ENCODE measurements at places on chromosomes 4 and X.

- DNase-seq: no peak
Measured at GRCh38 chr4:161704040-161704439, 459.8 kb downstream of the FSTL5 start.

- DNase-seq: peak; percentile 41
Measured at GRCh38 chrX:3815896-3816664, 102.6 kb upstream of the PRKX start.

DNA sequence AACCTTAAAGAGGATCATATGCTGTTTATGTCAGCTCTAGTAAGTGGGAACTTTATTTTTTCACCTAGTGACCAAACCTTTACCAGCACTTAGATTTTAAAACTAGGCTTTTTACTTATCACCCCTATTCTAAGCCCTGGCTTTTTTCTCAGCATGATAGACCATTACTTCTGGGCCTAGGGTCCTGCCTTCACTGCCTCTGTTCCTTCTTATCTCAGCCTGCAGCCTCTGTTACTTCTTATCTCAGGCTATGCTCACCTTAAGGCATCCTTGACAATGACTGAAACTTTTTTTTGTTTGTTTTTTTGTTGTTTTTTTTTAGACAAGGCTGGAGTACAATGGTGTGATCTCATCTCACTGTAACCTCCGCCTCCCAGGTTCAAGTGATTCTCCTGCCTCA is 59.6 kb downstream of the TMEM154 start:
- DNase-seq: no peak

DNA sequence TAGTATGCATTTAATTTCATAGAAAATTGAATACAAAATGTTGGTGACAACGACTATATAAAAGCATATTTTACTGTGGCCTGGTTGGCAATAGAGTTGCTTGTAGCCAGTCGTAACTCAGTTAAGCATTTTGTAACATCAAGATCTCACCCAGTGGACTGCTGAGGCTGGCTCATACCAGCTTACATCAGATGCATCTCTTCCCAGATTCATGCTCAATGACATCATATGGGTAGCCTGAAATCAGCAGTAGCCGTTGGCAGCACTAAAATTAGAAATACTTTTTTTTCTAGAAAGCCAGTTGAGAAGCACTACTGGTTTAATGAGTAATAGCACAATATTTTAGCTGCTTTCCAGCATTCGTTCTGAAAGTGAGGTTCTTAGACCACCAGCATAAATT is 341.2 kb downstream of the TECRL start:
- DNase-seq: no peak

DNA sequence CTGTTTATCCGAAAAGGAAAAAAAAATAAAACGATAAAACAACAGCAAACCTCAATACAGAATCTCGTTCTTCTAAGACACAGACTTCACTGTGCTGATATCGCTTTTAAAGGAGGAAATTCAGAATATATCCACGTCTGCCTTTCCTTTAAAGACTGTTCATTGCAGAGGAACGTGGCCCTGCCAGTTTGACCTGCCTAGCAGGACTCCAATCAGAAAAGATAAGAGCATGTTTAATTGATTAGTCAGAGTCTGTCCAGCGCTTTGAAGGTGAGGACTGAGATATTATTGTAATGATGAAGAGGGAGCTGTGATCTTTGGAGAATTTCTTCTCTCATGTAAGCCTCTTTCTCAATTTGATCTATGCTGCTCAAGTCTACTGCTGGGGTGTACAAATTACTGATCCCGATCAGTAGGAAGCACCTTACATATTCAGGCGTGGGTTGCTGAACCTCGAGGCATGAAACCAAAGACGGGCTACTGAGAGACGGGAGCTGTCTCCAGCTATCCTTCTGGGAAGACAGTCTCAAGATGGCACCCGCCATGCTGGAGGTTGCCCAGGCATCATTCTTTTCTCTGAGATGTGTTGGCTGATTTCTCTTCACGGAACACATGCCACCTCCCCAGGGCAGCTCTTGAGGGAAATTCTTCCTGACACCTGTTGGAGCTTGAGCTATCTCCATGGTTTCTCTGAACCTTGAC is 146.1 kb downstream of the SHOX start:
- no peak for DNase-seq

DNA sequence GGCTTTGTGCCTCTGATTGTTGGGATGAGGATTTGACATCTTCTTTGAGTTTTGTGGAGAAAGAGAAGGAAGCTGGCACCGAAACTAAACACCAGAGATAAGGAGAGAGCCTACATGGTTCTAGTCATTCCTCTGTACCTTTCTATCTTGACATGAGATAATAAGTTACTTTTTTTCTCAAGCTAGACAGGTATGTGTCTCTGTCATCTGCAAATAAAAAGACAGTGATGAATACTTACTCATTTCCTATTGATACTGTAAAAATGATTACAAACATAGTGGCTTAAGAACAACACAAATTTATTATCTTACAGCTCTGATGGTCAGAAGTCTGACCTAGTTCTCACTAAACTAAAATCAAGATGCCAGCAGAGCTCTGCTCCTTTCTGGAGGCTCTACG is 1391.2 kb downstream of the STIM2 start:
- DNase-seq: no peak

DNA sequence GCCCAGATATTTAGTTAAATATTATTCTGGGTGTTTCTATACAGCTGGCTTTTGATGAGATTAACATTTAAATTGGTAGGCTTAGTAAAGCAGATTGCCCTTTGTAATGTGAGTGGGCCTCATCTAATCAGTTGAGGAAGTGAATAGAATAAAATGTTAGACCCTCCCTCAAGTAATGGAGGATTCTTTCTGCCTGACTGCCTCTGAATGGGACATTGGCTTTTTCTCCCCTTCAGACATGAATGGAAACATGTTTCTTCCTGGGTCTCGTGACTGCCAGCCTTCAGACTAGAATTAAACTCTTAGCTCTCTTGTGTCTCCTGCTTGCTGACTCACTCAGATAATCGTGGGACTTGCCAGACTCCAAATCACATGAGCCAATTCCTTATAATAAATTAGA is 266.7 kb downstream of the INPP4B start:
- DNase-seq: no peak

DNA sequence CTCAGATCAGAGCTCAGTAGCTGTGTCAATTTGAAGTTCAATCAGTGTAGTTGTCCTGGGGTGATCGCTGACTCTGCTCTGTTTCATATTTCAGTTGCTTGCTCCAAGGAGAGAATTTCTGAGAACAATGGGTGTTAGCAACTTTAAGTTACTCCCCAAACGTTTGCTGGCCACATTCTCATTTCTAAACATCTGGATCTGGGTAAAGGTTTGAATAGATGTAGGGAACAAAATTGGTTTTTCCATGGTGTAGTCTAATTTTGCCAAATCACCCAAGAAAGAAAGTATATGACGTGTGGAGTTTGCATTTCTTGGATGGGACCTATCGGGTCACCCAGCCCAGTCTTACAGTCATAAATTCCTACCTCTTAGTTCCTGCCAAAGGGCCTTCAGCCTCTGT is 103.7 kb downstream of the AKAP4 start:
- DNase-seq: no peak

GRCh38 chr4:21276046-21276445 is 575.8 kb downstream of the PACRGL start:
- DNase-seq: no peak

DNA sequence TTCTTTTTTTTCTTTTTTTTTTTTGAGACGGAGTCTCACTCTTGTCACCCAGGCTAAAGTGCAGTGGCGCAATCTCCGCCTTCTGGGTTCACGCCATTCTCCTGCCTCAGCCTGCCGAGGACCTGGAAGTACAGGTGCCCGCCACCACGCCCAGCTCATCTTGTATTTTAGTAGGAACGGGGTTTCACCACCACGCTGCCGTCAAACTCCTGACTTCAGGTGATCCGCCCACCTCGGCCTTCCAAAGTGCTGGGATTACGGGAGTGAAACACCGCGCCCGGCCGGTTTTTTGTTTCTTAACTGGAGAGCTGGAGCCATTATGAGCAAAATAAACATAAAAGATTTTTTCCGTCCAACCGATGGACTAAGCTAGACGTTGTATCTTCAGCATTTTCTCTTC is 1.9 kb upstream of the WDR17 start:
- no peak for DNase-seq

DNA sequence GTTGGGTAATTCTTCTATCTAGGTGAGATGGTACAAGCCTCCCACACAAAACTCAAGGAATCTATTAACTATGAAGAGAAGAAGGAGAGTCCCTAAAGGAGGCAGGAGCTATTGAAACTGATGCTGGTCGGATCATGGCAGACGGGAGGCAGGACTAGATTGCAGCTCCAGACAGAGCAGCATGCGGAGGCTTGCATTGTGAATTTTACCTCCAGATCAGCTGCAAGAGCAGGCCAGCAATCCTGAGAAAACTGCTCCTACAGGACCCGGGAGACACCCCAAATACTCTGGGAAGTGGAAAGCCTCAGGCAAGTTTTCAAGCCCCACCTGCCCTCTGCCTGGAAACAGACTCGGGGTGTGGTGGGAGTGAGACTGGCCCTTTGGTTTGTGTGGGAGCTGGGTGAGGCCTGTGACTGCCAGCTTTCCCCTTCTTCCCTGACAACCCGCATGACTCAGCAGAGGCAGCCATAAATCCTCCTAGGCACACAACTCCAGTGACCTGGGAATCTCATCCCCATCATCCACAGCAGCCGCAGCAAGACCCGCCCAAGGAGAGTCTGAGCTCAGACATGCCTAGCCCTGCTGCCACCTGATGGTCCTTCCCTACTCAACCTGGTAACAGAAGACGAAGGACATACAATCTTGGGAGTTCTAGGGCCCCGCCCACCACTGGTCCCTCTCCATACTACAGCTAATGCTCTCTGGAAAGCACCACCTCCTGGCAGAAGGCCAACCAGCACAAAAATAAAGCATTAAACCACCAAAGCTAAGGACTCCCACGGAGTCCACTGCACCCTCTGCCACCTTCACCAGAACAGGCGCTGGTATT is 30.9 kb downstream of the GATB start:
- DNase-seq: no peak

- DNase-seq: peak; percentile 30
Measured at GRCh38 chr4:71133491-71133890, 140.0 kb downstream of the DCK start.

DNA sequence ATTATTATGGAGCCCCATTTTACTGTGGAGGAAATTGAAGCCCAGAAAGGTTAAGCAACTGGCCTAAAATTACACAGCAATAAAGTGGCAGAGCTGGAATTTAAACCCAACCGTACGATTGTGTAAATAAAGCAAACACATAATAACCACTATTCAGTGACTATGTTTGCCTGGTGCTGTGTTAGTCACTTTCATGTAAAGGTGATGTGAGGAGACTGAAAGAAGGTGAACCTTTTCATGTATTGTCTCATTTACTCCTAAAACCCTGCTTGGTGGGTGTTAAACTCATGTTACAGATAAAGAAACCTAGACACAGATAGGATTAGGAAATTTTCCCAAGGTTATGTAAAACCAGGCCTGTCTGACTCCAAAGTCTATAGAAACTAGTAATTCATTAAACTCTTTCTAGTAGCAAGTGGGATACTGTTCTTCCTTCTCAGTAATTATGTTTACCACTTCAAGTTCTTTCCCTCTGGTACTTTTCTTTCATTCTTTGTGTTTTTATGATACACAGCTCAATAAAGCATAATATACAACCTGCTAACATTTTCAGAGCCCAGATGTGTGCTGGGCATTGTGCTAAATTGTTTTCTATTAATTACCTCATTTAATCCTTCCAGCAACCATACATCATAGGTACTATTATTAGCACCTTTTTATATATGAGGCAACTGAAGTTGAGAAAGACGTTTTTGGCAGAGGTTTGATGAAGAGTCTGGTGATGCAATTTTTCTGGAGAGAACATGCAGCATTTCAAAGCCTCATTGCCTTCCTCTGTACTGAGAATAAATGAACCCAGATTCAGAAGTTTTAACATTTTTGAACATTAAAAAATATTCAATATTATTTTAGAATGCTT is 202.7 kb downstream of the SPRY1 start:
- no peak for DNase-seq

DNA sequence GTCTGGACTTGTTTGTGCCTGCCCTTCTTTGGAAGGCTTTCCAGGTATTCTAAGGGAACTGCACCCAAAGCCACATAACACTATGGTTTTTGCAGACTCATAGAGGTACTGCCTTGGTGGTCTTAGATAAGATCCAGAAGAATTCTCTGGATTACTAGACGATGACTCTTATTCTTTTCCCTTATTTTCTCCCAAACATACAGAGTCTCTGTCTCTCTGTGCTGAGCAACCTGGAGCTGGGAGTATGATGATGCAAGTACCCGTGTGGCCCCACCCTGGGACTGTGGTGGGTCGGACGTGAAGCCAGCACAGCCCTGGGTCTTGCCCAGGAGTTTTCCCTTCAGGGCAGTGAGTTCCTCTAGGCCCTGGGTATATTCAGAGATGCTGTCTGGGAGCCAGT is 1342.4 kb upstream of the TENM3 start:
- no peak for DNase-seq

- DNase-seq: no peak
Measured at GRCh38 chr4:73487233-73487632, 5.7 kb downstream of the AFM start.

GRCh38 chr4:77110730-77111129 is 34.9 kb upstream of the CCNI start:
- no peak for DNase-seq

GRCh38 chr4:98930311-98930865 is 1.5 kb upstream of the EIF4E start:
- DNase-seq: no peak

DNA sequence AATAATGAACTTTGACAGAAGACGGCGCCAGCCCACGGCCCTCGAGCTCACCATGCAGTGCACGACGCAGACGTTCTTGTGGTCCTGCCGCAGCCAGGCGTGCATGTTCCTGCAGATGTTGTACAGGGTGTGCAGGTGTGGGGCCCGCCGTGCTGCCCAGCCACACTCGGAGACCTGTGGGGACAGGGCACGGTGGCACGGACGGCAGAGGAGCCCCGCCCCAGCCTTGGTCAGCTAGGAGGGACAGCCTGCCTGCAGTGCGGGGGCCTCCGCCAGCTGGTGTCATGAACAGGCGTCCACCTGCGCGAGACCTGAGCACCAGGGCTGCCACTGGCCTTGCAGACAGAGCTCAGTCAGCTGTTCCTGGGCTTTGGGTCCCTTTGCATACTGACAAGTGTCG is 49.5 kb downstream of the GAK start:
- no peak for DNase-seq

GRCh38 chr4:55979562-55979961 is 30.8 kb downstream of the CEP135 start:
- DNase-seq: no peak

DNA sequence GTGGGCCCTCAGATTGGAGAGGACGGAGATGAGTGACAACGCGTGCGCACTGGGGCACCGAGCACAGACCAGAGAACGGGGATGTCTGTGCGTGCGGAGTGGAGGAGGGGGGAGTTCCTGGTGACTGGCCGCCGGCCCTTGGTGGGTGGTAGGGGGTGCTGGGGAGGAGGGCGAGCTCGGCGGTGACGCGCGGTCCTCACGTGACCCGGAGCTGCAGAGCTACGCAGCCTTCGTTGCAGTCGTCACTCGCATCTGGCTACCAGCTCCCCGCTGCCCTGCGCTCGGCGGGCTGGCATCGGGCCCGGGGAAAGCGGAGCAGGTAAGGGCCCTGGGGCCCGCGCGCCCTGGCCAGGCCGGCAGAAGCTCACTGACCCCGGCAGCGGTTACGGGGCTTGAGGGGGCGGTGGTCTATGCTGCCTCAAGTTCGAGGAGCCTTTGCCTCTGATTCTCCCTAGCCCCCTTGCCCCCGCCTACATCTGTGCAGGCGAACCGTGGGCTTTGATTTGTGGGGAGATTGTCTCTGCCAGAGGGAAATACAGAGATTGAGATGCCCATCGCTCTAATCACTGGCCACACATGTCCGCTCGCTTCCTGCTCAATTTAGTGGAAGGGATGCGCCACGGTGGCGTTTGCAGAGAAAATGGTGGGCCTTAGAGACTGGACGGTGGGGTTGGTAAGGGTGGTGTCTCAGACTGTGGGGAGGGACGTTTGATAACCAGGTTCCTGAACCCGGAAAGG is at the start of gene ARMCX4:
TSS of gene ARMCX4 (plus strand) at position 245 of the 738 bp plus-strand sequence. CDS start 3,134 bp downstream, outside the sequence.
- DNase-seq: peak; percentile 28
